ENCODE measurements at places on chromosomes 13 and 19. TPM values are rescaled to one million over a fixed set of nuclear protein-coding genes. Genes with fewer than 3 reads are reported as not detected.

Gene RAB8A
- total RNA-seq: 94.5 TPM

Gene MATK
- total RNA-seq: not detected

Gene NKPD1
- total RNA-seq: 1.1 TPM

Gene SBSN
- total RNA-seq: 0.26 TPM

Gene SHKBP1
- 43.0 TPM for total RNA-seq

Gene PCDH17
- 0.11 TPM for total RNA-seq

Gene ZIC2
- total RNA-seq: not detected

Gene ZNF99
- total RNA-seq: not detected

Gene KLK2
- not detected for total RNA-seq

GRCh38 chr13:25575562-25575961 is 203.8 kb downstream of the ATP8A2 start:
- peak; percentile 19 for DNase-seq

DNA sequence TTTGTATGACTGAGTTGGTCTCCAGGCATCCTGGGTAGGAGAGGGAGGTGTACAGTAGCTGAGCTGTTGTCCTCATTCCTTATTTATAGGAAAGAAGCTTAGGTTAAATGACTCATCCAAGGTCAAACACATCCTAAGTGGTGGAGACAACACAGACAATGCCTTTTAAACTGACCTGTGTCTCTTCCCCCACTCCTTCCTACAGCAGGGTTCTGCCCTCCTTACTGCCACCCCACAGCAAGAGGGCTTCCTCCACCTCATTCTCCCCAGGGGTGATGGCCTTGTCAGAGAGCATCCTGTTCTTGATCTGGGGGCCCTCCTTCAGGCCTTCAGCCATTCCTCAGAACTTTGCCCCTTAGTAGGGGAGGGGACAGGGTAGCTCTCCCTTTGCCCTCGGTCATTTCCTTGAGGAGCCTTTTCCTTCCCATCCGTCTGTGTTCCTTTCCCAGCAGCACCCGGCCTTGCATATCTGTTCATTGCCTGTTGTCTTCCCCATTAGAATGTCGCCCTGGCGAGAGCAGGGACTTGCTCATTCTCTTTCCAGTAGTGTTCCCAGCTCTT is 48.2 kb upstream of the GPI start:
- peak; percentile 17 for DNase-seq

DNA sequence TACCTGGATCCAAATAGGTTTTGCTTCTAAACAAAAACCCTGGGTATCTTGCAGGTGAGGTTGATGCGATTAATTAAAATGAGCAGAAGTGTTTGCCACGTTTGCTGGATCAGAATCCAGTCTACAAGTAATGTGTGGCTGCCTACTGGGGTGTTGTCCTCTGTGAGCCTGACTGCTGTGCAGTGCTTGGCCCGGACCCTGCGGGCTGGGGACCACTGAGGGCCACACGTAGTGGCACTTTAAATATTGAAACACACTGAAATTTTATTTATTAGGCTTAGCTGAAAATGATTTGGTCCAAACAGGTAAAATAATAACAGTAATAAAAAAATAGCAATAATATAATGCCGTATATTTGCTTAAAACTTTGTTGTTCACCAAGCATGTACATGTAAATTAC is 338.0 kb downstream of the MYO16 start:
- DNase-seq: no peak

- no peak for DNase-seq
Observed at GRCh38 chr13:24233351-24233901, 72.9 kb downstream of the SPATA13 start.

DNA sequence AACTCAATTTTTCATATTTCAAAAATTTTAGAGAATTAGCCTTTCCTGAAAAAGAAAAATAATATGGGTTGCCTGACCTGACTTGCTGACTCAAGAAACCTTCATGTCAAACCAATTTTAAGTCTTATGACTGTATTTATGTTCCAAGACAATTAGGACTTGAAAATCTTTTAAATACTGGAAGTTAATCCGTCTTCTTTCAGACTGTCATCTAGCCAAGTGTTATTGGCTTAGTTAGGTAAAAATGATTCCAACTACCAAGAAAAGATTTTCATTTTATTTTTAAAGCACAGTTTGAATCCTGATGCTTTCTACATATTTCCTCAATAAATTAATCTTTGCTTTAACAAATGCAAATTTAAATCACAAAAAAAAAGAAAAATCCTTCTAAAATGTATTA is 337.6 kb downstream of the SLITRK6 start:
- no peak for DNase-seq

DNA sequence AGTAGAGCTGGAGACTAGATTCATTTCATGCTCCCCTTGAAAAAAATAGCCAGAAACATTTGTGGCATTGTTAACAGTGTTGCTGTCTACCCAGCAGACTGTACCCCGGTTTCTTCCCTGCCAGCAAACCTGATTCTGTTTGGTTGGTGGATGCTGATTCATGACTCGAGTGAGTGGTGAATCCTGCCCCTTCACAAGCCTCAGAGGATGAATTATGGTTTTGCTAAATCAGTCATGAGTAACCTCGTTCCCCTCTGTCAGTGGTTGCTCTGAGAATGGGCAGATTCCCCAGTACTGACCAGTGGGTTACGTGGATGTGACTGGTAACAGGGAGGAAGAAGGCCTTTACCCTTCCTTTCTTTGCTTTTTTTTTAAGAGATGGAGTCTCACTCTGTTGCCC is 10.1 kb downstream of the NLRP12 start:
- peak; percentile 47 for DNase-seq

DNA sequence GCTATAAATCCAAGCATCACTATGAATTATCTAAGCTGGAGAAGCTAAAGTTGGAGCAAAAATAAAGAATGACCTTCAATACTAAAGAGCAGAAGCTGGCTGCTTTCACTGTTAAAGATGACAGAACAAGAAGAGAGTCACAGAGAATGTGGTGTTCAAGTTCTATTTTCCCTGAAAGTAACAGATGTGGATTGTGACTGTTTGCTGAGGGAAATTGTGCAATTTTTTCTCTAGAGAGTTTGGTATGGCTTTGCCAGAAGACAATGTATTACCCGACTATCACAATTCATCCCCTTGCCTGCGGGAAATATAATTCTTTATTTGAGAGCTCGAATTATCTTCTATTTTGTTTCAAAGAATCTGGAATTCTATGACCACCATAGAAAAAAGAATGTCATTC is 83.1 kb downstream of the TNFSF13B start:
- no peak for DNase-seq

DNA sequence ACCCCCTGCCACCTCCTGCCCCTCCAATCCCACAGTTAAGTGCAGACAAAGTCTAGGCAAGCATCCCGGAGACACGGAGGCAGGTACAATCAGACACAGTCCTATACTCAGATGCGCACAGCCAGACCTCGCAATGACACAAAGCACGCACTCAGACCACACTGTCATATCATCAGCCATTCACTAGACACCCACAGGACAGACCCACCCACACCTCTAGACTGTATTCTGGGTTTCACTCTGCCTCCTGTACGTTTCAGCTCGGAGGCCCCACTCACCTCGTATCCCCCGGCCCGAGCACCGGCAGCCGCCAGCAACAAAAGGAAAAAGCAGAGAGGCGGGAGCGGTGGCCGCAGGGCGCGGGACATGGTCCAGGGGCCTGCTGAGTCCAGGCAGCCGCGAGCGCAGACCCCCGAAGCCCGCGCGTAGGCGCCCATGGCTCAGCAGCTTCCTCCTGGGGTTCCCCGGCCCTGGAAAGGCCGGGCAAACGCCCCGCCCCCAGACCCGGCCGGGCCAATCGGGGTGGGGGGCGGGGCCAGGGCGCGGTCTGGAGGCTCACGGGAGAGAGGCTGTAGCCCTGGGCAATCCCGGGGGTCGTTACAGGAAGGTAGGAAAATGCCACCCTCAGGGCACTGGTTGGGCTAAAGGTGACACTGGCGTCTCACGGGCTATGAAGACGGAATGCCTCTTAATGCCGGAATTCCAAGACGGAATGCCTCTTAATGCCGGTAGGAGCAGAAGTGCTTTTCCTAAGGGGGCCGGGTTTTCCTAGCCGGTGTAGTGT is at the start of the genes MAN2B1 and WDR83:
MAN2B1 (minus strand) TSS at position 478 of the 784 bp plus-strand sequence; CDS start at position 437, 41 bp downstream.
WDR83 (plus strand) TSS at position 543 of the 784 bp plus-strand sequence. CDS start 2,984 bp downstream, outside the sequence.
- peak; percentile 85 for DNase-seq

- no peak for DNase-seq
Observed at GRCh38 chr13:30731361-30732045, 3.8 kb upstream of the ALOX5AP start.

DNA sequence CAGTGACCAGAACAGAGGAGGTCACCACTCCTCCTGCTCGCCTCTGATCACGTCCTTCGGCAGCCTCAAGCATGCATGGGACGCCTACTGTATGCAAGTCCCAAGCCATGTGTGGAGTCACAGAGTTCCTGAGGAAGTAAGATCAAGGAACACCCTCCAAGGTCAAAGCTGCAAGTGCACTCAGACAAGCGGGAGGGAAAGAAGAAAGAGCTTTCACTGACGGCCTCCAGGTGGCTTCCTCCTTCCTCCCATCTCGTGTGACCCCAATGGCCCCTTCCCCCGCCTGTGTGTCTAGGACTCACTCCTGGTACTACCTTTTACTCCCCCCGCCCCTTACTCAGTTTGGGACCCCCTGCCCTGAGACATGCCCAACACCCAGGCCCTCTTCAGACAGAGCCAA is 6.1 kb downstream of the HAUS8 start:
- no peak for DNase-seq

- no peak for DNase-seq
Observed at GRCh38 chr19:46552891-46553290, 48.2 kb upstream of the CALM3 start.

- no peak for DNase-seq
Observed at GRCh38 chr13:32107474-32107873, 75.9 kb downstream of the FRY start.

- DNase-seq: peak; percentile 18
Observed at GRCh38 chr19:48419158-48419920, 25.9 kb downstream of the GRIN2D start.

GRCh38 chr13:60397704-60398378 is 821 bp downstream of the TDRD3 start:
- DNase-seq: peak; percentile 37

DNA sequence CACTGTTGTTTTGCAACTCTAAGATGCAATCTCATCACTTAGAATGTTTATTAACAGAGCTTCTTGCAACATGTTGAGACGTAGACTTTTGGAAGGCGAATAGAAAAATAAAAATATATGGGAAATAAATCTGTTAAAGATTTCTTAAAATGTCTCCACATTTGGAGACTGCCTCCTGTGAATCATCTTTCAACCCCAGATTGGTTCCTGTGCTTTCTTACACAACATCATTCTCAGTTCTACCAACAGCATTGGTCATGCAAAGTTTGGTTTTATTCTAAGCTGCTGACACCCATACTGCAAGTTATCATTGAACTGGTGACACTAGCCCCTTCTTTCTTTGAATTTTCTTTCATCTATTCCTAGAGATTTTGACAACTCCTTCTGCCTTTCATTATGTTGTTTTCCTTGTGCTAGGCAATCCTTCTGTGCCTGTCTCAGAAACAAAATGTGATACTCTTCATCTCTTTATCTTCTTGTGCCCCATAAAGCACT is 1.6 kb upstream of the IGFL3 start:
- no peak for DNase-seq

GRCh38 chr13:21059641-21060337 is 1.6 kb downstream of the LATS2 start:
- DNase-seq: no peak

- no peak for DNase-seq
Observed at GRCh38 chr19:14694641-14695266, 4.9 kb downstream of the ZNF333 start.

DNA sequence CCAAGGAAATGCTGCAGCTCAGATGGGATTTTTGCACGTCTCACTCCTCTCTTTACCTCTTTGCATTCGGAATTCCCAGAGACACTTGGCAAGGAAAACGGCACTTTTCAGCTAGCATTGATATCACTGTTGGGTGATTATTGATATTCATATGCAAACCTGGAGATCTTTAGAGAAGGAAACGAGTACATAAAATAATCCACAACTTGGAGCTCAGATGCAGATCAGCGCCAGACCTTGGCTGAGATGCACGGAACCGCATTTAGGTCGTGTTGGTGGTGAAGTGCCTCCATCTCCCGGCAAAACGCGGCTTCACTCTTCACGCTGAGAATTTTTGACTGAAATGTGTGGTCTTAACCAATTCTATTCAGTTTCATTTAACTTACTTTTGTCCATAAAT is 77.2 kb upstream of the ARHGEF7 start:
- no peak for DNase-seq

DNA sequence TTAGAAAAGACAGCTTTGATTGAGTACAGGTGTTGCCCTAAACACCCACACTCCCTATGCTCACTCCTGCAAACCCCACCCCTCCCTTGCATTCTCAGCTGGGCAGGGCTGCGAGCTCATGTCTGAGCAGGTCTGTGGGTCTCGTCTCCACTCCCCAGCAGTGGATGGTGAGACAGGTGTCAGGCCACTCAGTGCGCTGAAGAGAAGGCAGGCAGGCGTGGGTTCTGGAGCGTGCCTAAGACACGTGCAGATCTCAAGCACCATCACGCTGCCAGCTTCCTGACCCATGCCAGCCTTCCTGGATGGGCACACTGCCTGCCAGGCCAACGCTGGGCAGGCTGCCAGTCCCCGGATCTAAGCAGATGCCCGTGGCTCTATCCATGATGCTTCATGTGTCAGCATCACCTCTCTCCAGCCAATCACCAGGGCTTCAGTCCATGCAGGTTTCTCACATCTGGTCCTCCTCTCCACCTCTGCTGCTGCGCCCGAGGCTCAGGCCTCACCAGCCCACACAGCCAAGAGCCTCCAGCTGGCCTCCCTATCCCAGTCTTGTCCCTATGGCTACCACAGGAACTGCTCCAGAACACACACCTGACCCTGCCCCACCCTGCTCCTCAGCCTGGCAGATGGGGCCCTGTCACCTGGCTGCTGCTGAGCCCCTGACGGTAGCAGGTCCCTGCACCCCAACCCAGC is 42.6 kb downstream of the EPS15L1 start:
- peak; percentile 8 for DNase-seq

DNA sequence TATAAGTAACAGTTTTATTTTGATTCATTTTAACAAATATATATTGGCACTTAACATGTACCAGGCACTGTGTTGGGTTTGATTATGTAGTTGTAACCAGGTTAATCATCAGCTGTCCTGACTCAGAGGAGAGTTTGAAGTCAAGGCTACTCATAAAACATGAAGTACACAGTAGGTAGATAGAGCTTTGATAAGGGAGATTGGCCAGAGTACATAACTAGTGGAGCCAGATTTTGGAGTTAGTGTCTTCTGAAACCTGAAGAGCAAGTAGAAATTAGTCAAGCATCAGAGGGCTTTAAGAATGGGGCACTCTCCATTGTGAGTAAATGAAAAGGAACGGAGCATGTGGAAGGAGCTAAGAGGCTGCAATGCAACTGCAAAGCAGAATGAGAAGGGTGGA is 333.9 kb downstream of the RFC3 start:
- DNase-seq: peak; percentile 69

GRCh38 chr13:28137596-28137995 is 749 bp upstream of the PAN3 start:
- peak; percentile 8 for DNase-seq

DNA sequence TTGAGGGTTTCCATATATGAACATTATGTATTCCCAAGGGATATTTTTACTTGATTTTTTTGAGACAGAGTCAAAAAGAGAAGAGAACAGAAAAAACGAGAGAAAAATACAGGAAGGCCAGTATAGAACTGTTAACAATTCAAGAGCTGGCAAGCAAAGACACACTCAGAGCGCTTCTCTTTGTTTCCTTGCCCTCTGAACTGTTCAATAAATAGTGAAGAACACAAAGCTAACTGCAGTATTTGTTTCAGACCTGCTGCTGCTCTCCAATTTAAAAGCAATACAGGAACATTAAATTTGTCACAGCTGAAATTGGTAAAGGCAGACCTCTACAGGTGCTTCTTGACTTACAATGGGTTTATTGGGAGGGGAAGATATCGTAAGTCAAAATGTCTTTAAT is 14.0 kb upstream of the NEK3 start:
- DNase-seq: no peak
